IgD-negative memory B cell (primary cell): ENCODE measurements at places on chromosomes 2 and 18. TPM values are rescaled to one million over a fixed set of nuclear protein-coding genes. Genes with fewer than 3 reads are reported as not detected.

PLGLB1 gene
- polyA plus RNA-seq: 1.5 TPM

CRACDL gene
- polyA plus RNA-seq: not detected

MAPK4 gene
- not detected for polyA plus RNA-seq

SRD5A2 gene
- not detected for polyA plus RNA-seq

TNFRSF11A gene
- polyA plus RNA-seq: not detected

CNDP1 gene
- not detected for polyA plus RNA-seq

LHCGR gene
- not detected for polyA plus RNA-seq

C18orf54 gene
- 0.99 TPM for polyA plus RNA-seq
